B cell (primary cell): ENCODE measurements at places on chromosomes 1 and 21. TPM values are rescaled to one million over a fixed set of nuclear protein-coding genes. Genes with fewer than 3 reads are reported as not detected.

GRCh38 chr1:241356519-241357365 lies at the start of gene RGS7:
Gene RGS7, minus strand, starts transcription at chr1:241357205.
- H3K27ac ChIP-seq, result no peak within 1 kb of the TSS
- no peaks in the 10 kb centered on the region for H3K36me3 ChIP-seq
- H3K4me3 ChIP-seq, result peak within 1 kb of the TSS; percentile 52
- H3K4me1 ChIP-seq, result peaks cover 12% of the 10 kb centered on the region
- peak; percentile 54 for DNase-seq
- peaks cover 9% of the 10 kb centered on the region for H3K27me3 ChIP-seq

DNA sequence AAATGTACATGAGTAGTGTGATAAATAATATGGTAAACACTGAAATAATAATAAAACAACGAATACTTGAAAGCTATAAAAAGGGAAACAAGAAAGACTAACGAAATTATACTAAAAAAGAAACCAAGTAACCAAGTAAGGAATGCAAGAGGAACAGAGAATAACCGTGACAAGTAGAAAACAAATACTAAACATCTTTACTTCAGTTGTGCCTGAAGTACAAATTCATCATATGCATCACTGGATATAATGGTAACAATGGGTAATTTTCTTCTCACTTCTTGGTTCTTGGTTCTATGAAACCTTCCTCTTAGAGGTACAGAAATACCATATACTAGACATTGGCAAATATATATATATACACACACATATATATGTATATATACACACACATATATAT lies 1093.6 kb upstream of the B3GALT2 start:
- peak; percentile 40 for DNase-seq
- H3K36me3 ChIP-seq, result no peaks in the 10 kb centered on the region
- no peak overlapping the region for H3K4me3 ChIP-seq
- H3K4me1 ChIP-seq, result peaks cover 8% of the 10 kb centered on the region
- H3K27me3 ChIP-seq, result no peaks in the 10 kb centered on the region
- no peak overlapping the region for H3K27ac ChIP-seq

DNA sequence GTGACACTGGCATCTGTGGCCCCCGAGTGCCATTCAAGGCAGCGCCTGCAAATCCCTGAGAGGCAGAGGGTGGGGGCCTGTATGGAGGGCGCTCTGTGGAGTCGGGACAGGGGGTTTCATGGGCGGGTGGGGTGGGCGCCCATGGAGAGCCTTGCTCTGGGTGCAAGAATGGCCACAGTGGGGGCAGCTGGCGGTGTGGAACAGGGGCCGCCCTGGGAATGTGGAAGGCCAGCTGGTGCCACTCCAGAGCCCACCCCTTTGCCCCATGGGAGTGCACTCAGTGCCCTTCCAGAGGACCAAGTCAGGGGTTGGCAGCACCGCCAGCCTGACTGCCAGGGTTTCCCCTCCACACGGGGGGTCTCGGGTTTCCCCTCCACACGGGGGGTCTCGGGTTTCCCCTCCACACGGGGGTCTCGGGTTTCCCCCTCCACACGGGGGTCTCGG lies 55.0 kb upstream of the TRAPPC10 start:
- H3K36me3 ChIP-seq, result peaks cover 11% of the 10 kb centered on the region
- no peak overlapping the region for H3K4me3 ChIP-seq
- H3K27me3 ChIP-seq, result no peaks in the 10 kb centered on the region
- no peak overlapping the region for H3K27ac ChIP-seq

DNA sequence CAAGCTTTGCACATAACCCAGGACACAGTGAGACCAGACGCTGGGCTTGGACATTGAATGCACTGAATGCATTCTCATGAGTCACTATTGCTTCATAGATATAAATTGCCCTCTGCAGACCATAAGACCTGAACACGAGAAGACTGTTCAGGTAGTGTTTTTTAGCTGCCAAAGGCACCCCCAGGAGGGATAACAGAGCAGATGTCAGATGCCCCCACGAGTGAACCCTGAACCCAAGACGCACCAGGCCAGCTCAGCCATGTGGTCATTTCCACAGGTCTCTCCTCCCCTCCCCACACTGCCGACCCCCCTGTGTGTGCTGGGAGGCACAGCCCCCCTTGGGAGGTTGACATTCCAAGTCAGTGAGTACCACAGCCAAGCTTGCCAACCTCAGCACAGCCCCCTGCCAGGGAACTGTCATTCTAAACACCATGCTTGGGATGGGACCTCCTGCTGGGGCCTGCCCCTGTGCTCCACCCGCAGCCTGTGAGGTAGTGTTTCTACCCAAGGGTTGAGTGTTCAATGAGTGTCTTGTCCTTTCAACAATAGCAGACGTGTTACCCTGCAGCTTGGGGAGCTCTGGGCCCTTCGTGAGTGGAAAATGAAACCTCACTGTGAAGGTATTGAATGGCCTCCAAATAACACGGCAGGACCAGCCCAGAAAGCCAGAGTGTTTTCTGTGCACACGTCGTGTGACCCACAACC lies 68.2 kb downstream of the PSMG1 start:
- H3K36me3 ChIP-seq, result no peaks in the 10 kb centered on the region
- no peaks in the 10 kb centered on the region for H3K27me3 ChIP-seq
- no peak overlapping the region for H3K4me3 ChIP-seq
- DNase-seq, result no peak
- no peaks in the 10 kb centered on the region for H3K4me1 ChIP-seq

DNA sequence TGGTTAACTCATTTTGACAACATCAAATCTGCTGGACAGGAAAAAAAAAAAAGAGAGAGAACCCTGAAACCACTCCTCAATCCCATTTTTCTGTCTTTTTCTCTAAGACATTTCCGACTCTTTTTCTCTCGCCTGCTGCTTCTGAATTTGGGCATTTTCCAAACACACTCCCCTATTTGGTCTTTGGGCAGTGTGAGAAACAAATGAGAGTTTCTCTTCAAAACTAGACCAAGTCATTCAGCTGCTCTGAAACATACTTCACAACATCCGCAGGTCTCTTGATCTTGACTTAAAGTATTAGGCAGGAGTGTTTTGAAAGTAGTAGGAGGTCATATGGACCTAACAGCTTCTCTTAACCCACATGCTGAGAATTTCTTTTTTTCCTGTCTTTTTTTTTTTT lies 364.8 kb upstream of the ESRRG start:
- no peak for DNase-seq
- H3K27ac ChIP-seq, result no peak overlapping the region
- H3K27me3 ChIP-seq, result no peaks in the 10 kb centered on the region
- H3K36me3 ChIP-seq, result no peaks in the 10 kb centered on the region
- H3K4me3 ChIP-seq, result no peak overlapping the region

- H3K27me3 ChIP-seq, result no peaks in the 10 kb centered on the region
- no peak overlapping the region for H3K4me3 ChIP-seq
- H3K36me3 ChIP-seq, result peaks cover 12% of the 10 kb centered on the region
- no peak overlapping the region for H3K27ac ChIP-seq
- no peak for DNase-seq
These were observed 129.6 kb downstream of the SYT2 start for GRCh38 chr1:202580619-202581018.

- no peaks in the 10 kb centered on the region for H3K36me3 ChIP-seq
- H3K27me3 ChIP-seq, result no peaks in the 10 kb centered on the region
- H3K27ac ChIP-seq, result no peak overlapping the region
These were observed 93.1 kb upstream of the RUNX1 start for GRCh38 chr21:35142036-35142815.

- peaks cover 5% of the 10 kb centered on the region for H3K4me1 ChIP-seq
- H3K36me3 ChIP-seq, result no peaks in the 10 kb centered on the region
- peak; percentile 39 for DNase-seq
- H3K27me3 ChIP-seq, result peaks cover 6% of the 10 kb centered on the region
- H3K4me3 ChIP-seq, result peak overlapping the region; percentile 53
- H3K27ac ChIP-seq, result no peak overlapping the region
These were observed 41.0 kb upstream of the HAO2 start for GRCh38 chr1:119327450-119328155.

DNA sequence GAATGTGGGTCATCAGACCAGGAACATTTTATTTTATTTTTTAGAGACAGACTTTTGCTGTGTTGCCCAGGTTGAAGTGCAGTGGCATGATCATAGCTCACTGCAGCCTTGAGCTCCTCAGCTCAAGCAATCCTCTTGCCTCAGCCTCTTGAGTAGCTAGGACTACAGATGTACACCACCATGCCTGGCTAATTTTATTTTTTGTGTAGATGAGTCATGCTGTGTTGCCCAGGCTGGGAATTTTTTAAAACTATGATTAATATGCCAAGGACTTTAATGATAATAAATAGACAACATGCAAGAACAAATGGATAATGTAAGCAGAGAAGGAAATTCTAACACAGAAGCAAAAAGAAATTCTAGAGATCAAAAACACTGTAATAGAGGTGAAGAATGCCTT lies 142.4 kb downstream of the AK5 start:
- H3K27me3 ChIP-seq, result no peaks in the 10 kb centered on the region
- no peaks in the 10 kb centered on the region for H3K4me1 ChIP-seq
- H3K36me3 ChIP-seq, result no peaks in the 10 kb centered on the region
- no peak for DNase-seq
- H3K4me3 ChIP-seq, result no peak overlapping the region
- H3K27ac ChIP-seq, result no peak overlapping the region

DNA sequence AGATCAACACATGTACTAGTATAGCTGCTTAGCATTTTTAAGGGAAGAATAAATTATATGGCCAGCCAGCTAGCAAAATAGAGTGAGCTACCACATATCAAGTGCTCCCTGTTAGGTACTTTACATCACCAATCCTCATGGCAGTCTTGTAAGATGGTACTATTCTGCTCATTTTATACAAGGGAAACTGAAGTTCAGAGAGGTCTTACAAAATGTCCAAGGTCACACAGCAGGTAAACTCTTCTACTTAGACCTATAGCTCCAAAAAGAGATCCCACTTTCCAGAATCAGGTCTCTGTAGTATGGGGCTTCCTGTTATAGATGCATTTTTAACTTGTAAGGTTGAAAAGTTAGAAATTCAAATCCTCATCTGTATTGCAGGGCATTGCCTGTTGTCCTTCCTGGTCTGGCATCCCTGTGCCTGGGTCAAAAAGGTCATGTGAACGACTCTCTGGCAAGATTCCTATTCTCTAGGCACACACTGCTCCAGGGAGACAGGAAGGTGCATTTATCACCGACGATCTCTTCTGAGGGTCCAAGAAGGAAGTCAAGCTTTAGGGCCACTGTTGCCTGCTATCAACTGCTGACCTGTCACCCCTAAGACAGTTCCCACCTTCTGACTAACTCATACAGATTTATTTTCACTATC lies 41.1 kb downstream of the TRIT1 start:
- DNase-seq, result no peak
- H3K27ac ChIP-seq, result no peak overlapping the region
- no peaks in the 10 kb centered on the region for H3K27me3 ChIP-seq
- peaks cover 21% of the 10 kb centered on the region for H3K4me1 ChIP-seq
- H3K4me3 ChIP-seq, result no peak overlapping the region

- no peak overlapping the region for H3K27ac ChIP-seq
- no peaks in the 10 kb centered on the region for H3K36me3 ChIP-seq
- no peak overlapping the region for H3K4me3 ChIP-seq
- H3K4me1 ChIP-seq, result no peaks in the 10 kb centered on the region
- H3K27me3 ChIP-seq, result no peaks in the 10 kb centered on the region
- no peak for DNase-seq
These were observed 53.3 kb downstream of the PDE9A start for GRCh38 chr21:42706765-42707164.

- H3K4me1 ChIP-seq, result no peaks in the 10 kb centered on the region
- no peak for DNase-seq
- no peaks in the 10 kb centered on the region for H3K36me3 ChIP-seq
- H3K27ac ChIP-seq, result no peak overlapping the region
- no peak overlapping the region for H3K4me3 ChIP-seq
These were observed 7.9 kb upstream of the AK5 start for GRCh38 chr1:77273891-77274290.

GRCh38 chr1:112524986-112525385 lies 16.2 kb downstream of the WNT2B start:
- H3K36me3 ChIP-seq, result no peaks in the 10 kb centered on the region
- no peak overlapping the region for H3K27ac ChIP-seq
- DNase-seq, result no peak
- no peaks in the 10 kb centered on the region for H3K27me3 ChIP-seq
- no peaks in the 10 kb centered on the region for H3K4me1 ChIP-seq

GRCh38 chr1:22552021-22552420 lies 11.3 kb upstream of the EPHA8 start:
- H3K27me3 ChIP-seq, result peaks cover 27% of the 10 kb centered on the region
- H3K4me1 ChIP-seq, result no peaks in the 10 kb centered on the region
- no peak overlapping the region for H3K4me3 ChIP-seq
- no peak for DNase-seq
- H3K36me3 ChIP-seq, result no peaks in the 10 kb centered on the region
- H3K27ac ChIP-seq, result no peak overlapping the region

- peaks cover 14% of the 10 kb centered on the region for H3K4me1 ChIP-seq
- H3K36me3 ChIP-seq, result no peaks in the 10 kb centered on the region
- no peaks in the 10 kb centered on the region for H3K27me3 ChIP-seq
- peak within 1 kb of the TSS; percentile 92 for H3K4me3 ChIP-seq
- H3K27ac ChIP-seq, result peak within 1 kb of the TSS; percentile 66
These were observed at the start of gene ALG14 for GRCh38 chr1:95072532-95073419. Gene ALG14, minus strand, starts transcription at chr1:95072951. Its CDS starts 53 bp downstream, at chr1:95072898.

DNA sequence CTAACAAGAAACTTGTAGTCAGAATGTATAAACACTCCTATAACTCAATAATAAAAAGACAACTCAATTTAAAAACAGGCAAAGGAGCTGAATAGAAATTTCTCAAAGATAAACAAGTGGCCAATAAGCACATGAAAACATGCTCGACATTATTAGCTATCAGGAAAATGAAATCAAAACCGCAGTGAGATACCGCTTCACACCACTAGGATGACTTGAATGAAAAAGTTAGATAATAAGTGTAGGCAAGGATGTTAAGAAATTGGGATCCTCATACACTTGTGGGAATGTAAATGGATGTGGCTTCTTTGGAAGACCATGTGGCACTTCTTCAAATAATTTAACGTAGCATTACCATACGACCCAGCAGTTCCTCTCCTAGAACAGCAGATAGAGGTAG lies 8.9 kb downstream of the RALGPS2 start:
- H3K27me3 ChIP-seq, result no peaks in the 10 kb centered on the region
- H3K36me3 ChIP-seq, result peaks cover 20% of the 10 kb centered on the region
- no peak overlapping the region for H3K4me3 ChIP-seq
- peak overlapping the region; percentile 78 for H3K27ac ChIP-seq
- DNase-seq, result no peak
- H3K4me1 ChIP-seq, result peaks cover 45% of the 10 kb centered on the region

- H3K36me3 ChIP-seq, result peaks cover 65% of the 10 kb centered on the region
- no peaks in the 10 kb centered on the region for H3K4me1 ChIP-seq
- no peak overlapping the region for H3K4me3 ChIP-seq
These were observed 30.2 kb downstream of the SRRM1 start for GRCh38 chr1:24673341-24673740.

- no peaks in the 10 kb centered on the region for H3K36me3 ChIP-seq
- no peaks in the 10 kb centered on the region for H3K27me3 ChIP-seq
- H3K4me1 ChIP-seq, result peaks cover 39% of the 10 kb centered on the region
- H3K27ac ChIP-seq, result peak overlapping the region; percentile 30
- DNase-seq, result no peak
These were observed 7.6 kb upstream of the LBR start for GRCh38 chr1:225435487-225435886.

Gene IL12RB2
- not detected in 2 replicates for polyA plus RNA-seq

Gene LRRC8B
- polyA plus RNA-seq, result 2.2 and 2.9 TPM in 2 replicates

Gene GJA5
- polyA plus RNA-seq, result not detected in 2 replicates

Gene FALEC
- polyA plus RNA-seq, result 1.1 and 3.7 TPM in 2 replicates

Gene RGL1
- polyA plus RNA-seq, result 0.09 and 0.12 TPM in 2 replicates

Gene LRRC39
- polyA plus RNA-seq, result 0.91 and 1.5 TPM in 2 replicates

Gene ASTN1
- polyA plus RNA-seq, result not detected in 2 replicates

Gene OR10Z1
- polyA plus RNA-seq, result not detected in 2 replicates

Gene CR1L
- polyA plus RNA-seq, result 0.07 and 0.10 TPM in 2 replicates

Gene TCEA3
- 0.22 and 0.58 TPM in 2 replicates for polyA plus RNA-seq

Gene DNAI4
- 0.20 and 0.30 TPM in 2 replicates for polyA plus RNA-seq

Gene LHX8
- not detected in 2 replicates for polyA plus RNA-seq
